ENCODE measurements at places on chromosomes 6 and 20. TPM values are rescaled to one million over a fixed set of nuclear protein-coding genes. Genes with fewer than 3 reads are reported as not detected.

GRCh38 chr20:47178851-47179250 is 177.6 kb downstream of the ZMYND8 start:
- no peaks in the 10 kb centered on the region for H3K4me1 ChIP-seq
- no peaks in the 10 kb centered on the region for H3K27me3 ChIP-seq
- DNase-seq, result no peak
- H3K36me3 ChIP-seq, result peaks cover 43% of the 10 kb centered on the region

MAFB gene
- 3.7 TPM for total RNA-seq

TP53TG5 gene
- 1.1 TPM for total RNA-seq

TGM2 gene
- total RNA-seq, result 0.37 TPM

LGSN gene
- total RNA-seq, result not detected

All from endodermal cell (in vitro differentiated cells).